ENCODE measurements at places on chromosomes 6 and 20. TPM values are rescaled to one million over a fixed set of nuclear protein-coding genes. Genes with fewer than 3 reads are reported as not detected.

The CSTF1 gene
- total RNA-seq: 23.0 TPM

DNA sequence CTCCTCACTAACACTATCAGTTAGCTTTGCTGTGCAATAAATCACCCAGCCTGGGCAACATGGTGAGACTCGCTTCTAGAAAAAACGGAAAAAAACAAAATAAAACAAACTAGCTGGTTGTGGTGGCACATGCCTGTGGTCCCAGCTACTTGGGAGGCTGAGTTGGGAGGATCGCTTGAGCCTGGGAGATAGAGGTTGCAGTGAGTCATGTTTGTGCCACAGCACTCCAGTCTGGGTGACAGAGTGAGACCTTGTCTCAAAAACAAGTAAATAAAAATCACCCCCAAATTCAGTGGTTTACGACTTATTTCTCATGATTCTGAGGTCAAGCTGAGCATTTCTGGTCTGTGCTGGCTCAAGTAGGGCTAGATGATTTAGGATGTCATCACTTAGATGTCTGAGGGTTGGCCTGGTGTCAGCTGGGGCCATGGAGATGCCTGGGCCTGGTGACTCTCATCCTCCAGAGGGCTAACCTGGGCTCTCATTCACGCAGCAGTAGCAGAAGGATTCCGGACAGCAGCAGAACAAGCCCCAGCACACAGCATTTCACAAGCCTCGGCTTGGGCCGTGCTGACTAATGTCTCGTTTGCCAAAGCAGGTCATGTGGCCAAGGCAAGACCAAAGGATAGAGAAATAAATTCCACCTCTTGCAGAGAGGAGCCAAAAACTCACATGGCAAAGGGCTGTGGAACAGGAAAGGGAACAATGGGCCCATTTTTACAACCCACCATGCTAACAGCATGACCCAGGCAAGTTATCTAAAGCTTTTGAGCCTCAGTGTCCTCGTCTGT lies 32.5 kb downstream of the MGME1 start:
- no peak for DNase-seq

DNA sequence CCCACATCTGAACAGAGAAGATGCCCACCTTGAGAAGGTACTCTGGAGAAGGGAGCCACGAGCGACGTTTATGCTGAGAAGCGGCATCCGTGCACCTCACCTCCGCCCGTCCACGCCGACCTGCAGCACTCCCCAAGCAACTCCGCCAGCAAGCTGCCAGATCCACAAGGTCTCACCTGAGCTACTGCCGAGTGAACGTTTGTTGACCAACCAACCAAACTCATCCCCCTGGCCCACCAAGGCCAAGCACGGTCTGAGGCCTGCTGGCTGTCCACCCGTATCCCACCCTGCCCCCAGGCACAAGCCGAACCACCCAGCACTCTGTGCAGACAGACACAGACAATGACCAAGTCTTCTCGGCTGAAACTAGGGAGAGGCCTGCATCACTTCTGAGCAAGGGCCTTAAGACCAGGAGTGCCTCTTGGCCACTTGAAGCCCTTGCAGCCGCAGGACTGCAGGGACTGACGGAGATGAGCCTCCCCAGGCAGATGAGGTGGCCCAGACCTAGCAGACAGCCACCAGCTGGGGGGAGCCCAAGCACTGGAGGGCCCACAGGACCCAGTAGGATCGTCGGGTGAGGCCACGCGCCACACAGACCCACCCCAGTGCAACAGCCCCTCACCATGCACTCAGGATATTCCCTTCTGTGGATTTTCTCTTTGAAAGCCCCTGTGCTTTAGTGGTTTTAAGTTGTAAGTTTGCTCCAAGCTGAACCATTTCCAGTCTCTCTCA lies 12.1 kb downstream of the TAF4 start:
- DNase-seq: no peak

GRCh38 chr6:11685481-11686093 lies 93.0 kb downstream of the ADTRP start:
- DNase-seq: no peak

DNA sequence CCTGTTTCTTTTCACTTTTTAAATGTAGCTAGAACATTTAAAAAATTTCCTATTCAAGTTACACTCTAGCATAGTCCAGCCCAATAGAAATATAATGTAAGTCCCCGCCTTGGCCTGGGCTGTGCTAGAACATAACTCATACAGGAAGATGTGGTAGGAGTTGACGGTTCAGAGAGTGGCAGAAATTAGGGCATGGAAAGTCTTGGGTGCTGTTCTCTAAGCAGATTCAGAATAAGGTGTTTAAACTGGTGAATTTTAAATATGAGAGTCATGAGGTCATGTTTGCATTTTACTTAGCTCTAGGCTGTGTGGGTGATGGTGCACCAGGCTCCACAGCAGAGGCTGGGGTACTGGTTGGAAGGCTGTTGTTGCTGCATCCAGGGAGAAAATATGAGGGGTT lies 256.5 kb downstream of the FARS2 start:
- DNase-seq: no peak
